ENCODE measurements at places on chromosomes 1 and 21.

DNA sequence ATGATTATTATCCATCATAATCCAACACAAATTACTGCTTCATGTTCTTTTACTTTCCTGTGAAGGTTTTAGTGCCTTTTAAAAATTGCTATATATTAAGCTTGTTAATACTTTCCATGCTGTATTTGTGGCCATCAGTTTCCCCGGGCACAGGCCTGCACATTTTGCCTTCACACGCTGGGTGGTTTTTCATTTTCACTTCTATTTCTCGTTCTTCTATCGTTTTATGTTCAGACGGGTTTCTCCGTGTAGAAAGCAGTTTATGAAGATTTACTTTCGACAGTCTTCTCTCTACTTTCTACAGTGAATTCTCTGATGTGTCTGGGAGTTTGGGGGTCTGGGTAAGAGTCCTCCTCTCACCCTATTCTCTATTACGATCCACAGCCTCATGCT is 9.5 kb downstream of the RUNX3 start:
- no peak for DNase-seq

DNA sequence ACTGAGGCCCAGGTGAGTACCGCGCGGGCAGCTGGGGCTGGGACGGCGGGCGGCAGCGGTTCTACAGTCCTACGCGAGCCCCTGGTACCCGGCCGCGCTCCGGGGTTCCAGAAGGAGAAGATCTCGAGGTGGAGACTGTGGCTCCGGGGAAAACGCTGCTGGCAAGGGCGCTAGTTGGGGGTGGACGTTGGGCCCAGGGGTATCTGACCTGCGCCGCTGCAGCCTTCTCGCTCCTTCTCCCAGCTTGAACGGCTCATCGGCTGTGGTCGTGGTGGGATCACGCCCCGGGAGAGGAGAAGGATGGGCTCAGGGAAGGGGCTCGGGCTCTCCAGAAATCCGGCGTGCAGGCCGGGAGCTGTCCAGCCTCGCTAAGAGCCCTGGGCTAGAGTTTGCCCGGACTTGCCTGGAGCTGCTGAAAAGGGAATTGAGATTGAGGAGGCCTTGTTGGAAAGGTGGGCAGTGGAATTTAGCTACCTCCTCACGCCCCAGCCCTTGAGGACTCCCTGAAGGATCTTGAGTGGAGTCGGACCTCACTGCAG is 1.1 kb upstream of the POU3F1 start:
- DNase-seq = no peak

GRCh38 chr1:159853417-159854115 is 8.9 kb downstream of the VSIG8 start:
- no peak for DNase-seq

DNA sequence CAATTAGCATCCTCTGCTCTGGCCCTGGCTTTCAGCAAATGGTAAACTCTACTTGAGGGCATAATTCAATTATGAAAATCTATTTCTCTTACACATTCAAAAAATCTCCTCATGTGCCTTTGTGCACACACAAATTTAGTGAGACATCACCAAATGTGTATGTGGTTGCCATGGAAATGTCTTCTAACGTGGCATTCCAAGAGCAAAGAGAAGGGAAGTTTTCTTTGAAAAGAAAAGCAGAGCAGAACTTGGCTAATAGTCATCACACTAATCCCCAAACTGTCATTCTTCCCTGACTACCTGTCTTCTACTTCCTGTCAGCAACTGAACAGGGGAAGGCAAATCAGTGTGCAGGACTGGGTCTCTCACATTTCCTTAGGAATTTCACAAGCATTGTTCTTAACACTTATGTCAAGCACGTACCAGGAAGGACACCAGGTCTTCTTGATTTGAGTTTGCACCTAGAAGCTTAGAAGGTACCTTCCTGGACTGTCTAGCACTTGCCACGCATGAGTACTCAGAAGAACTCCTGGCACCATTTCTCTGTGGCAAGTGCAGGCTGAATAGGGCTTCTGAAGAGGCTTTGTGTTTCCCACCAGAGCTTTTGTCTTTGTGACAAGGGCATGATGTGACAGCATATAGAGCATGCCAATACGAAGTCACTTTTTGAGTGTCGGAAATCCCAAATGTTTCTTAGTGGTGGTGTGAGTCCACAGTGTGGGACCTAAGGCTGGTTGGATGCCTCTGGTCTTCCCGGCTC is 32.3 kb downstream of the MAN1C1 start:
- no peak for DNase-seq

GRCh38 chr1:248910761-248911160 is 4.7 kb downstream of the PGBD2 start:
- DNase-seq = no peak

- no peak for DNase-seq
Measured at GRCh38 chr1:92864131-92864530, 32.3 kb downstream of the RPL5 start.

GRCh38 chr1:209618291-209618690 is 33.9 kb downstream of the LAMB3 start:
- no peak for DNase-seq

GRCh38 chr1:89971600-89971999 is 23.3 kb upstream of the ZNF326 start:
- no peak for DNase-seq

All from activated T-cell treated with anti-CD3 and anti-CD28 coated beads for 24 hours (primary cell).